ENCODE measurements at places on chromosomes 3 and 15. TPM values are rescaled to one million over a fixed set of nuclear protein-coding genes. Genes with fewer than 3 reads are reported as not detected.

The PRSS50 gene
- total RNA-seq: not detected

The LYZL4 gene
- not detected for total RNA-seq

The COL8A1 gene
- total RNA-seq: 514 TPM

The VILL gene
- total RNA-seq: 10.9 TPM

The SMAD6 gene
- 34.8 TPM for total RNA-seq

The OR5H15 gene
- not detected for total RNA-seq

The HTR3E gene
- not detected for total RNA-seq

The SENP7 gene
- total RNA-seq: 32.4 TPM

The MAPKBP1 gene
- 44.1 TPM for total RNA-seq

The CHAC1 gene
- total RNA-seq: 5.3 TPM

The SLC22A14 gene
- total RNA-seq: 0.42 TPM

The AGBL1 gene
- total RNA-seq: 0.21 TPM

The FETUB gene
- not detected for total RNA-seq

The CLDN16 gene
- total RNA-seq: not detected

- no peak for DNase-seq
These were observed 726.5 kb upstream of the NECTIN3 start for GRCh38 chr3:110344897-110345767.

DNA sequence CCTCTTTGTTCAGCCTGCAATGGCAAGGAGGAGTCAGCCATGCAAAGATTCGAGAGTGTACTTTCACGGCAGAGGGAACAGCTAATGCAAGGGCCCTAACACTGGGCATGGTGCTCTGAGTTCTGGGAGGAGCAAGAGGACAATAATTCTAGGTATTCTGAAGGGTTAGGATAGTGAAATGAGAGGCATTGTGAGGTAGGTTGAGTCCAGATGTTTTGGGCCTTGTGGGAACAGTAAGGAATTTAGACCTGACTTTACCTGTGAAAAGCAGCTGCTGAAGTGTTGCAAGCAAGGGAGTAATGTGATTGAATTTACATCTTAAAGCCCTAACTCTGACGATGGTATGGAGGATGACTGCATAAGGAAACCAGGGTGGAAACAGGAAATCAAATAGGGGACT, 211.6 kb downstream of the CNTN3 start:
- DNase-seq: no peak

DNA sequence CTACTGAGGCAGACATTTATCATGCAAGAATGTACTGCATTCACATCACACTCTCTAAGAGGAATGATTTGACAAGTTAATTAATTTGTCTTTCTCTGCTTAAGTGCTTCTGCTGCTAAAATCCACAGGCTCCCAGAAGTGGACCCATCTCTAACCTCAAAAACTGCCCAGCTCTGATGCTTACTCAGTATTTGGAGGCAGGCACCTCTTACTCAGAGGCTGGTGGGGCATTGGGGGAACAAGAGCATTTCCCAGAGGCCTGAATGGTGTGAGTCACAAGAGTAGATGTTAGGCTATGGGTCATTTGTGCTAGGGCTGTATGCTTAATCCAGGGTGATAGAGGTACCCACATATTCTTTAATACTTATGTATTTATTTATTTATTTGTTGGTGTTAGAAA, 34.4 kb upstream of the HCN4 start:
- DNase-seq: no peak

- no peak for DNase-seq
These were observed 628.4 kb upstream of the ALCAM start for GRCh38 chr3:104738271-104738670.

GRCh38 chr3:170848292-170848917, 21.6 kb downstream of the RPL22L1 start:
- DNase-seq: no peak

DNA sequence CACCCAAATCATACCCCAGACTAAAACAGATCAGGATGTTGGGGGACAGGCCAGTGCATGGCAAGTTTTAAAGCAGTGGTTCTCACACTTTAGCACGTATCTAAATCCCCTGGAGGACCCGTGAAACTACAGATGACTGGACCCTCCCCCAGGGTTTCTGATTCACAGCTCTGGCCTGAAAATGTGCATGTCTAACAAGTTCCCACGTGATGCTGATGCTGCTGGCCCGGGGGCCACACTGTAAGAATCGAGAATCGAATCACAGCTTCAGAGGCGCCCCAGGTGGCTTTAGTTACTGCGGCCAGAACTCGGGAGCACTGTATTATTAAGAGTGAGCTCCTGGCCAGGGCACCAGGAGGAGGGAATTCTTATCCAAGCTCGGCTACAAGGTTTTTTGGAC, 11.6 kb downstream of the ADAMTS17 start:
- no peak for DNase-seq

DNA sequence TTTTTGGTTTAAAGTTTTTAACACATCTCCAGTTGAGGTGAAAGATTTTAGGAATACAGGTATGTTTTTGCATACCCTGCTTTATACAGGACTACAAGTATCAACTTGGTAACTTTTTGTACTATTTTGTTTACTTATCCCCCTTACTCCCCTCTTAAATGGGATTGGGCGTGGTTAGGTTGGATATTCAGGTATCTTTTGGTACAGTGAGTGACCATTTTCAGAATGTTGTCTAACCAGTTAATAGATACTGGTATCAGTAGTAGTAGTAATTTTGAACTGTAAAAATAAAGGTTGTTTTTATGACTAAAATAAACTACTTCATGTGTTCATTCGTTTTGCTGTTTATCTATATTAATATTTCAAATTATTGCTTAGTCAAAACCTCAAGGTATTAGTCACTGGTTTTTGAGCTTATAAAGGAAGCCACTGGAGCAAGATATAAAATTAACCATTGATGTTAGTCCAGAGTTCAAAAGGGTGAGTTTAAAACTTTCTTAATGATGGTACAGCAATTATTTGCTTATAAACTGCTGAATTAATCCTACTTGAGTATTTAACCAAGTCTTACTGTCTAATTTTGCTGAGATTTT, 3.3 kb downstream of the MME start:
- DNase-seq: no peak

- no peak for DNase-seq
These were observed 220.0 kb upstream of the NANOGP8 start for GRCh38 chr15:35305031-35305550.

DNA sequence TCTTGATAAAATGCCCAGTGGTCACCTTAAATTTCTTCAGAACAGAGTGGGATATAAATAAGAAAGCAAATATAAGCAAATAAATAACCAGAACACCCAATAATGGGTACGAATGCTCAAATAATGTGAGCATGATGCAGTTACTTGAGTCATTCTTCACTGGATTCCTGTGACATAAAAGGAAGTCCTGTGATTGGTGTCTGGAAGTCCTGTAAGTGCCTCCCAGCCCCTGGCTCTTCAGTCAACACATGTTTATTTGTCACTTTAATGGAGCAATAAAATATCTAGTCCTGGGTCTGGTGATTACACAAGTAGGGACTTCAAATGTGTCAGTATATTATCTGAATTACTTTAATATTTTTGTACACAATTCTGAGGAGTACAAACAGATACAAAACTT, 30.4 kb downstream of the TMEM212 start:
- DNase-seq: no peak

- no peak for DNase-seq
These were observed 242.3 kb downstream of the FHIT start for GRCh38 chr3:61008998-61009380.

GRCh38 chr3:56295161-56295560, 173.1 kb downstream of the ERC2 start:
- DNase-seq: no peak

DNA sequence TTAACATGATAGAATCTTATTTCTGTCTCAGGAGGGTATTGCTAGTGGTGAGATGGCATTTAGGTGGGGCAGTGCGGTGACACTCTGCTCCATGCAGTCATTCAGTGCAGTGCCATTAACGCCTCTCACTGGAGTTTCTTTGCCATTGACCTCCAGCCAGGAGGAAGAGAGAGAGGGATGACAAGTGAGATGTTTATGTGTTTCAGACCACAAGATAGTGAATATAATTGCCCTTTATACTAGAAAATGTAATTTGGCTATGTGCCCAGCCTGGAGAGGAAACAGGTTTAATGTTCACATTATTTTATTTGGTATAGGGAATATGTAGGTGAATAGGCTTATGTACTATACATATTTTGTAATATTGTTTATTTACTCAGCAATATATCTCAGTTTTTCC, 84.5 kb downstream of the ZIC1 start:
- no peak for DNase-seq

DNA sequence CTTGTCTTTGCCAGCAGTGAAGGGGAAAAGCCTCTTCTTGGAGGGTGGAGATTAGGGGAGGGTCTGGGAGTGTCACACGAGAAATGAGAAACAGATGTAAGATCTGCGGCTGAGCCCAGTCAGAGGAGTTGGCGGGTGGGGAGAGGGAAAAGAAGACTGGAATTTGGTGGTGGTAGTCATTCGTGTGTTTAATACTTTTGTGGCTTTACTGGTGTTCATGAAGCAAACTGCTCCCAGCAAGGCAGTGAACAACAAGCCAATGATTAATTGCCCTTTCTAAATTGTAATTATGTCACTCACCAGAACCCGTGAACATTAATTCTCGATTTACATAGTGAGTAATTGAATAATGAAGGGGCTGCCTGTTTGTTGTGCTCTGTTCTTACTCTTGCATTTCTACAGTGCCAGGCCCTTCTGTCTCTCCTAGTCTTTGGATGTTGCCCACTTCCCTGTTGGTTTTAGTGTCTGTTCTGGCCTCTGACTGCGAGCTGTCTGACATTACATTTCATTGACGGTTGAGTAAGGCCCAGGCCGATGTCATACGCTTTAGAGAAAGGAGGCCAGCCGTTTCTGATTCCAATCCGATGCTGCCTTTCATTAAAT, 78.0 kb downstream of the CHCHD6 start:
- DNase-seq: no peak

GRCh38 chr3:61812517-61812916, 251.1 kb downstream of the PTPRG start:
- DNase-seq: no peak

GRCh38 chr3:134381831-134382442, 7.7 kb upstream of the AMOTL2 start:
- DNase-seq: peak; percentile 57

DNA sequence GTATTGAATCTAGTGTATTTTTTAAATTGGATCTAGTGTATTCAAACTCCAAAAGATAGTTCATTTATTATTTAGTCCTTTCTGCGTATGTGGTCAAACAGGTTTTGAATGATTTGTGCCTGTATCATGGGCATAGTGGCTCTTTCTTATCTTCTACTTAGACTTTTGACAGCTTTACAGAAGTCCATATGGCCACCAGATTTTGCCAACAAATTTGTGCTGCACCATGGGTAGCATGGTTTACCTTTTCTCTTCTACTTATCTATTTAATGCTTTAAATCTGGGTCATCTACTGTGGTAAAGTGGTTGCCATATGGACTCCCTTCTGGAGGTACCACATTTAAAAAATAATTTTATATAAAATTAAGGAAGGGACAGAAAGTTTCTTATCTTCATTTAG, 66.9 kb upstream of the CADM2 start:
- no peak for DNase-seq

DNA sequence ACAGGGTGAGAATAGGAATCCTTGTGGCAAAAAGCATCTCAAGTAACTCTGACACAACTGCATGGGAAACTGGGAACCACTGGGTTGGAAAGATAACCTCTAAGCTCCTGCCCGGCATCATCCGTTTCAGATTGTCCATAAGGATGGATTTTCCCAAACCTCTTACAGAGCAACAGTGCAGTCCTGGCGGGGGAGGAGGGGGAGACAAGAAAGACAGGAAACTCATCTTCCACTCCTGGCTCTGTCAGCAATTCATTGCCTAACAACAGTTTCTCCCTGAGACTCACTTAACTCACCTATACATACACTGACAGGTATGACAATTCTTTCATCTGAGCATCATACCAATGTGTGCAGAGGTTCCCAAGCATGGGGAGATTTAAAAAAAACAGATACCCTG, 279.0 kb downstream of the RPLP1 start:
- DNase-seq: no peak

DNA sequence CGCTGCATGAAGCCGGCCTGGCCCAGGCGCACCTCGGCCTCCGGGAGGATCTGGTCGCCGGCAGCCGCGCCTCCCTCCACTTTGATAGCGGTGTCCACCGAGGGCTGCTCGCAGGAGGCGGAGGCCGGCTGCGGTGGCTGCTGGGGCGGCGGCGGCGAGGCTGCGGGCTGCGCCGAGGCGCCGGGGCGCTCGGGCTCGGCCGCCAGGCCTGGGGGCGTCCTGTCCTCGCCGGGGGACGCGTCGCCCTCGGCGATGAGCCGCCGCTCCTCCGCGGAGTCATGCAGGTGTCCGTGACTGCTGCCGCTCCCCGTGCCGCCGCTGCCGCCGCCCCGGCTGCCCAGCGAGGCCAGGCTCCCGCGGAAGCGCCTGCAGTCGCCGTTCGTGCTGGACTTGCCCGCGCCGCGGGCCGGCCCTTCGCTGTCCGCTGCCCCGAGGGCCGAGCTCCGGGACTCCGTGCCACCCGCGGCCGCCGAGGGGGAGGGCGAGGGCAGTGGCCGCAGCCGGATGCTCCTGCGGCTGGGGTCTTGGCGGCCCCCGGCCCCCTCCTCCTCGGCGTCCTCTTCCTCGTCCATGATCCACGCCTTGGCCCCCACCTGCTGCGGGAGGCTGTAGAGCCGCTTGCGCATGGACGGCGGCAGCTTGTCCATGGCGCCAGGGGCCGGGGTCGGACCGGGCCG, 996 bp downstream of the HCN4 start:
- no peak for DNase-seq

- no peak for DNase-seq
These were observed 19.4 kb upstream of the SERPINI2 start for GRCh38 chr3:167493244-167493643.

DNA sequence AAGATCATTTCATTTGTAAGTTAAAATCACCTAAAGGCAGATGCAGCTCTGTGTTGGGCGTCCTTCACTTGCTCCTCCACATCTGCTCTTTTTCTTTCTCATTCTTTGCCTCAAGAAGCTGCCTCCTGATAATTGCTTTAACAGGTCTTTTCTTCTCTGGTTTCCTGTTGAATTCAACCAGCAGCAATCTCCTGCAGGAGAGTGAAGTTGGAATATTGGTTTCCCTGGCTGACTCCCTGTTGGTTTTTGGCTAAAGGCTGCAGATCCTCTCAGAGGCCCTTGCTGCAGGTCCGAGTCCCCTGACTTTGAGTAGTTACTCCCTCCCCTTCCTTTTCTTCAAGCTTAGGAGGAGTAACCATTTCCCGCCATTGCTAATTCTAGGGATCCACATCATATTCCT, 4.2 kb downstream of the TP63 start:
- DNase-seq: no peak

GRCh38 chr15:67370206-67370954, 115.8 kb downstream of the IQCH start:
- no peak for DNase-seq

- DNase-seq: peak; percentile 64
These were observed 10.9 kb upstream of the RFT1 start for GRCh38 chr3:53140847-53141845.
